ENCODE measurements at places on chromosomes 12 and 14.
A peak's percentile ranks its signal among the peaks of the same experiment; 100 is the strongest.

GRCh38 chr12:108918960-108919642 is 39.2 kb downstream of the DAO start:
- no peak for DNase-seq

DNA sequence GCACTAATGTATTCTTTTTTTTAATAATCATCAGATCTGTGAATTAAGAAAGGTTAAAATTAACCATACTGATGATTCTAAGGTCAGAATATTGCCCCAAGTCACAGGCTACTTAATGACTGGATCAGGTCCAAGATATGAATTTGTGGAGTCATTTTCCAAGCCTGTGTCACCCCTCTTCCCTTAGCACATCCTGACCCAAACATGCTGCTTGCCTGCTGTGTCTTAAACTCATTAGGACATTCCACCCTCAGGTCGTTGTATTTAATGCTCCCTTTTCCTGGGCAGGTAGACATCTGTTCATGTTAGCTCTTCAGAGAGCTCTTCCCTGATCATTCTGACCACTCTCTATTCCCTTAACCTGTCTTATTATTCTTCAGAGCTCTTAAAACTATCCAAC is 463.5 kb upstream of the PDE3A start:
- DNase-seq: no peak

GRCh38 chr14:102699416-102700110 is 77.7 kb upstream of the TRAF3 start:
- no peak for DNase-seq

DNA sequence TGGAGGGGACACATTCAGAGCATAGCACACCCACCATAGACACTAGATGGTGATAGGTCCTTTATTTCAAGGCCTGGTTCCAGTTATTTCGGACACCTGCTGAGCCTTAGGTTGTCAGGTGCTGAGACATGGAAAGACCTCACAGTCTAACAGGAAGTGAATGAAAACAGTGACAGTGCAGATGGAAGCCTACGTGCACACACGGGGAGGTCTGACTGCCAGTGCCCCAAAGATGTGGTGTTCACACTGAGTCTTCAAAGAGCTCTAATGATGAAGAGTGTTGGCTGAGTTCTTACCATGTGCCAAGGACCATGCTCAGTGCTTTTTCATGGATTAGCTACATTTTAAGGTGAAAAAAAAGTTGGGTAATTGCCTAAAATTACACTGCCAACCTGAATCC is 46.6 kb downstream of the CKB start:
- DNase-seq: no peak

- DNase-seq: no peak
Observed at GRCh38 chr12:66684222-66684621, 5.3 kb upstream of the GRIP1 start.

DNA sequence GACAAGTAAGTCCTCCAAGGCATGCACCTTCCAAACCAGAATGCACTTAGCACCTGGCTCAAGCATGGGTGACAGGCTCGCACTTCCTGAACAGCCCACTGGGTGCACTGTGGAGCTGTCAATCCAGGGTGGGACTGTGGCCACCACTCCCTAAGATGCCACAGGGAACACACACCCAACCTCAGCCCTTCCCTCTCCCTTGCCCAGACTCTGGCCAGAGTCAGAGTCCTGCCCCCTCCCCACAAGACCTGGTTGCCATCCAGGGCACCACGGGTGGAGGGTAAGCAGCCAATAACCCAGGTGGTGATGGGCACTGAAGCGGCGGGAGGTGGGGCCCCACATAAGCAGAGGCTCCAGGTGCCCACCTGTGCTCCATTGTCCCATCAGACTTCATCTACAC is 160.6 kb downstream of the MYRFL start:
- peak; percentile 11 for DNase-seq

- no peak for DNase-seq
Observed at GRCh38 chr12:777550-778047, 25.2 kb downstream of the WNK1 start.

- no peak for DNase-seq
Observed at GRCh38 chr12:95634622-95635621, 83.6 kb upstream of the USP44 start.

- no peak for DNase-seq
Observed at GRCh38 chr14:76067536-76067935, 82.0 kb downstream of the IFT43 start.

DNA sequence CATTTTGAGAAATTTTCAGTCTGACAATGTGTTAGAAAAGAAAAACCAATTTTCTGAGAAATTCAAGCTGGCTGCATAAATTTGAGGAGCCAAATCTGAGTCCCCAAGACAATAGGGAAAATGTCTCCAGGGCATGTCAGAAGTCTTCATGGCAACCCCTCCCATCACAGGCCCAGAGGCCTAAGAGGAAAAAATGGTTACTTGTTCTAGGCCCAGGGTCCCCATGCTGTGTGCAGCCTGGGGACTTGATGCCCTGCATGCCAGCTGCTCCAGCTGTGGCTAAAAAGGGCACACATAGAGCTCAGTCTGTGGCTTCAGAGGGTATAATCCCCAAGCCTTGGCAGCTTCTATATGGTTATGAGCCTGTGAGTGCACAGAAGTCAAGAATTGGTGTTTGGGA is 464.6 kb downstream of the CCER1 start:
- DNase-seq: no peak

- no peak for DNase-seq
Observed at GRCh38 chr14:38282936-38283335, 27.0 kb upstream of the CLEC14A start.

GRCh38 chr12:2084553-2085296 is 31.9 kb downstream of the CACNA1C start:
- DNase-seq: no peak

DNA sequence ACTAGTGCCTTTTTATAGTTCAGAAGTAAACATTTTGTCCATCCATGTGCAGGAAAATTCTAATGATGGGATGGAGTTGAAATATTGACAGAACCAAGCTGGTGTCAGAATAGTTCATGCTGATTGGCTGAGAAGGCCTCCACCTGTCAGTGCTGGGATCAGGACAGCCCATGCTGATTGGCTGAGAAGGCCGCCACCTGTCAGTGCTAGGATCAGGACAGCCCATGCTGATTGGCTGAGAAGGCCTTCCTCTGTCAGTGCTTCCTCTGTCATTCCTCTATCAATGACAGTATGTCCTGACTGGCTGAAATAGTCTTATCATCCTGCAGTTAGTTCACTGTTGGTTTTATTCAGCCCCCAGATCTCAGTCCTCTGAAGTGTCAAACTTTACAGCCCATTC is 95.7 kb downstream of the PPP2R5C start:
- no peak for DNase-seq

GRCh38 chr12:129670256-129670920 is 233.4 kb downstream of the TMEM132D start:
- no peak for DNase-seq

- no peak for DNase-seq
Observed at GRCh38 chr12:49200919-49201594, 12.2 kb upstream of the TUBA1A start.

DNA sequence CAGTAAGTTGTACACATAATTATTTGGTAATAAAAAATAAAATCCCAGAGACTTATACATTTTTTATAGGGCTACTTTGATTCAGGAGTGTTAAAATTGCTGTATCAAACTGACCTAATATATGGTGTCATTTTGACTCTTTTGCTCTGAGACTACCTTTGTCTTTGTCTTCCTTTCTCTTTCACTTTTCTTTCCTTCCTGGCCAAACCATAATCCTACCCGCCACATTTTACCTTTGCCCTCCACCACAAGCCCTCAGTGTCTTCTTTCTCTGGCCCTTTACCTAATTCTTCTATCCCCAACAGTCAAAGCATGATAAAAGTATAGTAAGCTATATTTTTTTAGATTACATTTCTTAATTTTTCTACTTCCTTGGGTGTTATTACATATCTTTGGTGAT is 62.0 kb downstream of the CAND1 start:
- no peak for DNase-seq

DNA sequence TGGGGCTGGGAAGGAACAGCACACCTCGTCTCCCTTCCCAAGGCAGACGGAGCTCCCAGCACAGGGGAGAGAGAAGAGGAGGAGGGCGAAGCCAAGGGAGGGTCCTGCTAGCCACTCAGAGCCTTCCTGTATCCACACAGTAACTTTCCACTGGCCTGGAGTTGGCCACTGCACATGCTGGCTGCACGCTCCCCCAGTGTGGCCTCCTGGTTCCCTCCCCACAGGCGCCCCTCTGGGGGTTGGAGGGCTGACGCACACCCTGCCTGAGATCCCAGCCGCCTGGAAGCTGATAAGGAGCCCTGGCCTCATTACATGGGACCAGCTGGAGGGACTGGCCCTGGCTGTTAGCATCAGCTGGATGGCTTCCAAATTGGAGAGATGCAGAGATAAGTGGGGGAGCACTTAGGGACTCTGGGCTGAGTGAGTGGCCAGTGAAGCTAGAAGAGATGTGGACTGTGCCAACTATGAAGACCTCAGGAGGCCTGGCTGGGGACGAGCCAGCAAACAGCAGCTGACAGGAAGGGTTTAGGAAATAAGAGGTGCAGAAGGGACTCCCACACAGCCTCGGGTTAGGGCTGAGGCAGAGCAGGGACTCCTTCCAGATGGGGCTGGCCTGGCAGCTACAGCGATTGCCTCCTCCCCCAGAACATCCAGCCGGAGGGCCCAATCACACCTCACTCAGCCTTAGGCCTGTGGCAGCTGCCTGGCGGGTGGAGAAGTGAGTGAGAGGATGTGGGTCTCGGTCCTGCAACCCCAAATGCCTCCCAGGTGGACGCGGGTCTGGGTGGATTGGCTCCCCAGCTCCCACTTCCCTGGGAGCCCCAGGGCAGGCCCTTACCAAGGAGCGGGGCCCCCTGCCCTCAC is 26.3 kb upstream of the BCDIN3D start:
- no peak for DNase-seq

DNA sequence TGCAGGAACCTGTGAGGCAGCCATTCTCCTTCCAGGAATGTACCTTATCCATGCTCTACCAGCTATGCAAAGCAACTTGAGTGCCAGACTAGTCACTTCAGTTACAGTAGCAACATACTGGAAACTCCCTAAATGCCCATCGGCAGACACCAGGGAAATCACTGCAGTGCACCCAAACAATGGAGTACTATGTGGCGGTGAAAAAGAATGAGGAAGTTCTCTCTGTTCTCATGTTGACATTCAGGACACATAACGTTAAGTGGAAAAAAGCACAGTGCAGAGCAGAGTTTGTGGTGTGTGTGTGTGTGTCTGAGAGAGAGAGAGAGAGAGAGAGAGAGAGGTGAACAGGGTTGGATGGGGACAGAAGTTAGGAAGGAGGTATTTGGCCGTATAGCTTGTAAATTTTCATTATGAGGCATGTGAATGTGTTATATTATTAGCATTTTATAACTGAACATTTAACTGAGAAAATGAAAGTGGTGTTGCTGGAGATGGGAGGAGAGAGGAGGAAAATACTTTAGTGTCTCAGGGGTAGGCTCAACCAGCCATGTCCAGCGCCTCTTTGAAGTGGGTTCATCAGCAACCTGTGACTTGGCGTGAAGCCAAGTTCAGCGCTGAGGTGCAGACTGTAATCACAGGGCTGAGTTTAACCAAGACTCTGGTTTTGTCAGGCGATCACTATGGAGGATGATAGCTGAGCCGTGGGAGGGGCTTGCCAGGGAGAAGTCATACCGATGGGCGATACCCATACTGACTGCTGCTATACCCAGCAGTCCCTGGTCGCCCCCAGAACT is 17.3 kb downstream of the TNFAIP2 start:
- no peak for DNase-seq

DNA sequence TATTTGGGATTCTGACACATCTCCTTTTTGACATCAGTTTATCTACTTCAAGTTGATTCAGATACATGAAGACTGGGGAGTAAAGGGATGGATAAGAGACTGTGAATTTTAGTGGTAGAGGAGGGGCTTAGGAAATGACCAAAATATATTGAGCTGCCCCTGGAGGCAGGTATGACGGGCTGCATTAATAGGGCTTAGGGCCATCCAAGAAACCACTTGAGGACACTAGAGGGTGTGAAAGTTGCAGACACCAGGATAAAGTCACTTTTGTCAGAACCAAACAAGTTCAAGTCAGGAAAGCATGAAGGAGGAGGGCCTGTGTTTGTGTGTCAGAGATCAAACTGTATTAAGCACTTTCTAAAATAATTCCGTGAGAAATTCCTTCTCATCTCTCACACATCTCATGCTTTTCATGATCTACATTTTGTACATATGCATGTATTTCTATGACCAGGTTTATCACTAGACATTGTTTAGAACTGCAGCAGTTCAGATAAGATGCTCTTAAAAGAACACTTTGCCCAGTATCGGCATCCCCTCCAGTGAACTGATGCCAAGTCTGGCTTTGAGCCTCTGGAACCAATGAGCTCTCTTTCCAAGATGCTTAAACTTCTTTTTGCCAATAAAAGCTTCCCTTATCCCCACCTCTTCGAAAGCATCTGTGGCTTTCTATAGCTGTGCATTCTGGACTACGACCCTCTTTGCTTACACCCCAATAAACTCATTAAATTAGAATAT is 136.9 kb downstream of the SLC38A1 start:
- DNase-seq: no peak

DNA sequence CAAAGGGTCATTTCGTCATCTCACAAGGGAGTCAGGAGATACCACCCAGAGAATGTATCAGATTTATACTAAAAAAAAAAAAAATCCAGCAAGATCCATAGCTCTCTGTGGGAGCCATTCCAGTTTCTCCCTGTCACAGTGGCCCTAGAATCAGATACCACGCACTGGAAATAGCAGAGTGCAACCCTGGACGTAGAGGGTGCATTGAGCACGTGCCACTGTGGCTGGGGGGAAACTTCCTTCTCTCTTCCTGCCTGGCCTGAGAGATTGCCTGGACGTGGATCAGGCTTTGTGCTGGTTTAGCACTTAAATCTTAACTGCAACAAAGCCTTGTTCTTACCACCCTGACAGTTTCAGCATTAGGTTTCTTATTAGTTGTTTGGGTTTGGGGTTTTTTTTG is 124.3 kb downstream of the FBXL14 start:
- DNase-seq: no peak

GRCh38 chr14:45065956-45066355 is 18.0 kb upstream of the PRPF39 start:
- DNase-seq: no peak

- no peak for DNase-seq
Observed at GRCh38 chr12:47207340-47207717, 127.6 kb upstream of the AMIGO2 start.

DNA sequence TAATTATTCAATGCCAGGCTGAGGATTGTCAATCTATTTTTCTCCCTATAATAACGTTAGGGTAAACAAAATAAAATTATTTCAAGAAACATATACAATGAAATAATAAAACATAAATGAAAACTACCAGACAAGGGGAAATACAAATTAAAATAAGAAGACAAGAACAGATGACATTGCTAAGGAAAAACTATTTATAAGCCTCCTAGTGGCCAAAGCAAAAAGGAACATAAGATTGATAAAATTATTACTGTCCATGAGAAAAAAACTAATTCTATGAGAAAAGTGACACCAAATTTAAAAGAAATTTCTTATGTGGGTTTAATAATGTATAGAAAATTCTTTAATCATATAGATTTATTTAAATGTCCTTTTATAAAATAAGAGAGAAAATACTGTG is 294.7 kb downstream of the TTC6 start:
- DNase-seq: no peak

GRCh38 chr12:94437303-94437702 is 22.4 kb downstream of the CEP83 start:
- no peak for DNase-seq

- no peak for DNase-seq
Observed at GRCh38 chr12:81874586-81874985, 115.4 kb upstream of the PPFIA2 start.

- DNase-seq: no peak
Observed at GRCh38 chr14:99755629-99756603, 37.3 kb upstream of the EML1 start.

Measured in stimulated activated naive CD8-positive, alpha-beta T cell treated with anti-CD3 and anti-CD28 coated beads, Interleukin-15, amount 100 ng/mL, for 72 hours (primary cell).